ENCODE measurements at places on chromosomes 12 and 14. TPM values are rescaled to one million over a fixed set of nuclear protein-coding genes. Genes with fewer than 3 reads are reported as not detected.

KCNMB4 gene
- 7.1 TPM for total RNA-seq

NKX2-1 gene
- 0.79 TPM for total RNA-seq

TMEM253 gene
- not detected for total RNA-seq

PSMA3 gene
- 87.6 TPM for total RNA-seq

LRCOL1 gene
- total RNA-seq: 0.81 TPM

PRKAG1 gene
- total RNA-seq: 52.7 TPM

FAM186B gene
- total RNA-seq: 68.6 TPM

RTL1 gene
- total RNA-seq: 1.2 TPM

PRKD1 gene
- total RNA-seq: 67.2 TPM

LRP1 gene
- total RNA-seq: 135 TPM

MYBPC1 gene
- 3.7 TPM for total RNA-seq

TGFB3 gene
- total RNA-seq: 9.4 TPM

SMARCD1 gene
- 87.6 TPM for total RNA-seq

PLA2G1B gene
- 0.94 TPM for total RNA-seq

ADAMTS20 gene
- total RNA-seq: 1.1 TPM

GLIPR1L1 gene
- 1.9 TPM for total RNA-seq

CLEC2A gene
- not detected for total RNA-seq

FGD4 gene
- 90.2 TPM for total RNA-seq

KRT79 gene
- total RNA-seq: 0.19 TPM

TMEM30B gene
- 11.4 TPM for total RNA-seq

TAS2R43 gene
- total RNA-seq: 0.87 TPM

CEBPE gene
- 0.19 TPM for total RNA-seq

HPD gene
- total RNA-seq: 10.6 TPM

MGAT4C gene
- total RNA-seq: 7.4 TPM

JKAMP gene
- total RNA-seq: 76.7 TPM

RNASE2 gene
- not detected for total RNA-seq

All from testis (tissue), 5 donors.